NCI-H774 (cell line): ENCODE measurements at places on chromosomes 3 and 15.

GRCh38 chr3:125011941-125012340 is 43.9 kb downstream of the HEG1 start:
- DNase-seq = no peak

GRCh38 chr15:73335026-73335425 is 33.7 kb downstream of the HCN4 start:
- no peak for DNase-seq

DNA sequence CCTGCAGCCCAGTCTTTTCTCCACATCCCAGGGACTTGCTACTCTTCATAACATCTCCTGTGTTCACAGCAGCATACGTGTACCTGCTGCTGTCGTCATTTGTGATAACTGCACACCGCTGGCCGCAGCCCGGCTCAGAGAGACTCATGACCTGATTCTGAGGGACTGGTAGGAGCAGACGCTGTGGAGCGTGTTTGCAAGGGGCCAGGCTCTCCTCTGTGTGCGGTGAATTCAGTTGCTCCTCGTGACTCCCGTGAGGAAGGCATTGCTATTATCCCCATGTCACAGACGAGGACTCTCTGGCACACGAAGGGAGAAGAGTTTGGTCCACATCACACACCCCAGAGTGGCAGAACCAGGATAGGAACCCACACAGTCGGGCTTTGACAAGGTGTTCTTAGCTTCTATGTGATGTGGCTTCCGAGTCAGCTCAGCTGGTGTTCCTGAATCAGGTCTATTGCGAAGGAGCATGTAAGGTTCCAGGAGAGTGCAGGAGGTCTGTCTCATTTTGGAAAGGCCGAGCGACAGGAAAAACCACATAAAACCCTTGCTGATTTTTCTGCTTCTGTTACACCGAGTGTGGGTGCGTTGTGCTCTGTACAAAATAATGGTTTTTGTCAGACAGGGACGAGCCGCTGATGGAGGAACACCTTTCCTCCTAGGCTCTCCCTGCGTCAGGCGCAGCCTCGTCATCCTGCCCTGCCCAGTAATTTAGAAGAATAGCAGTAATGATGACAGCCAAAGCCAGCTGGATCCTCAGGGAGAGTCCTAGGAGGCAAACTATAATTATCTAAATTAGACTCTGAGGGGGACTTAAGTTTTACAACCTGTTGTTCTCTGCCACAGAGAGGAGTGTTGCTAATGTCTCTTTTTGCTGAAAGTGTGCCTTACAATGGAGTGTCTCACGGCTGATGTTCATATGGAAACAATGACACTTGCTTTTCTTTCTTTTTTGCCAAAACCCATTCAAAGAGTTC is 157.5 kb upstream of the RGMA start:
- no peak for DNase-seq

DNA sequence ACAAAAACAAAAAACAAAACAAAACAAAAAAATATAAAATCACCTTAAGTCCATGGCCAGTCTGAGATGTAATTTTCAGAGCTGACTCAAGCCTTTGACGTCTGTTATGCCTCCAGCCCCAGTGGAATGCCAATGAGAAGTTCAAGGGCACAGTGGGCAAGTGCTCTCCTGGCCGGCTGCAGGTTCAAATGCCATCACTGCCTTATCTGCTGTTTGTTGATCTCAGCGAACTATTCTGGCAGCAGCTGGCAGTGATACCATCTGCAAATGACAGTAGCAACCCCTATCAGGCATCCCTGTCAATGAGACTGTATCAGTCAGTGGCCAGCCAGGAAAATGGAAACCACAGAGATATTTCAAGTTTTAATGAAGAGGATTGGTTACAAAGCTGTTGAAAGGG is 10.8 kb upstream of the PDE8A start:
- no peak for DNase-seq

GRCh38 chr3:120498556-120499346 is 48.0 kb upstream of the FSTL1 start:
- no peak for DNase-seq

- DNase-seq = no peak
Measured at GRCh38 chr3:115169808-115170207, 22.7 kb upstream of the ZBTB20 start.

DNA sequence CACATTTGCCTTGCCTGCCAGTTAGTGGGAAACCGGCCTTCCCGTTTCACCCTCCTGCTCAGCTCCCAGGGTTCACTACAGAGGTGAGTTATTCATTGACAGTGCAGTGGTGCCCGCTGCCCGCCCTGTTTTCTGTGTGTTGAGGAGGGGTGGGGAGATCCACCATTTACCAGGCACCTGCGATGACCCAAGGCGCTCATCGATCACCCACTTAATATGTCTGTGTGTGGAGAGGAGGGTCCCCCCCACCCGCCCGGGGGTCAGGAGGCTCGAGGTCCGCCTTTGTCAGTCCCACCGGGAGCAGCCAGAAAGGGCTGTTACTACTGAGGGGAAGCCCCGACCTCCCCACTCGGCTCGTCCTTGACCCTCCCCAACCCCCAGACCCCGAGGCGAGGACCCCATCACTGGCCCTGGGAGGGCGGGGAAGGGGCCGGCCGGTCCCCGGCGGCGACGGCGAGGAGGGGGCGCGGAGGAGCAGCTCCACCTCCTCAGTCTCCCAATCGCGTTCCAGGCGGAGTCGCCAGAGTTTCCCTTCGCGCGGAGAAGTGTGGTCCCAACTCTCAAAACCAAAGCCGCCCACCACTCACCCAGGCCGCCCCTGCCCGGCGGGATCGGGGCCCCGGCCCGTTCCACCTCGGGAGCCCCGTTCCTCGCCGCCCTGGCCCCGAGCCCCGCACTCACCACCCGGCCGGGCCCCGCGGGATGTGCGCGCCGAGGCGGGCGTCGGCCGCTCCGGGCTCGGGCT is 1.1 kb downstream of the PLXNB1 start:
- no peak for DNase-seq

DNA sequence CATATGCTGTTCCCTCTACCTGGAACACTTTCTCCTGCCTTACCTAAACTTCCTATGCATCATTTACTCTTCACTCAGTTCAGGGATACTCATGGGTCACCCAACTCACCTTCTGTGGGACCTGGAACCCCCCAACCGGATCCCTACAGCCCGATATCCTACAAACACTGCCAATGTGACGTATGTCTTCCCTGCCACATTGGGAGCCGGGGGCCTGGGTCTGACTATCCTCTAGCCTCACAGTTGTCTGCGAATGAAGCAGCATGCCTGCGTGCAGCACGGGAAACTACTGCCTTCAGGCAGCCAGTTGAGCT is 405 bp downstream of the NPRL2 start:
- DNase-seq = no peak
